ENCODE measurements at places on chromosomes 2 and 18.

- no peak for DNase-seq
Observed at GRCh38 chr2:121994238-121995206, 239.1 kb downstream of the TSN start.

GRCh38 chr2:236211296-236211695 is 43.1 kb upstream of the GBX2 start:
- DNase-seq: no peak

DNA sequence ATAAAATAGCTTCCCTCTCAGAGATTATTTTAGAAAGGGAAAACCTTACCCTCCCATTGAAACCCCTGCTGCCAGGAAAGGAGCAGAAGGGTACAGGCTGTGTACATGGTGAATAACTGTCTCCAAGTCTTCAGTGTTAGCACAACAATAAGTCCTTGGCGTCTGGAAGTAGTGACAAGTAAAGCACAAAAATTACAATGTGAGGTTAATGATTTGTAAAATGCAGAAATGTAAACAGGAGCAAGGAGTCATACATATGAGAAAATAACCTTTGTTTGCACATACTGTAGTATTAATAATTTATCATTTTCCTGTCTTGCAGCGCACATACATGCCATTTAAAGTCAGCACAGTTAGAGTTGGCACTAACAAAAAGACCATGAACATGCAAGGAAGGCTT is 40.5 kb downstream of the ABHD3 start:
- DNase-seq: no peak

- DNase-seq: no peak
Observed at GRCh38 chr18:53135654-53136053, 795.7 kb downstream of the DCC start.

- no peak for DNase-seq
Observed at GRCh38 chr18:79789091-79789891, 8.4 kb upstream of the KCNG2 start.

DNA sequence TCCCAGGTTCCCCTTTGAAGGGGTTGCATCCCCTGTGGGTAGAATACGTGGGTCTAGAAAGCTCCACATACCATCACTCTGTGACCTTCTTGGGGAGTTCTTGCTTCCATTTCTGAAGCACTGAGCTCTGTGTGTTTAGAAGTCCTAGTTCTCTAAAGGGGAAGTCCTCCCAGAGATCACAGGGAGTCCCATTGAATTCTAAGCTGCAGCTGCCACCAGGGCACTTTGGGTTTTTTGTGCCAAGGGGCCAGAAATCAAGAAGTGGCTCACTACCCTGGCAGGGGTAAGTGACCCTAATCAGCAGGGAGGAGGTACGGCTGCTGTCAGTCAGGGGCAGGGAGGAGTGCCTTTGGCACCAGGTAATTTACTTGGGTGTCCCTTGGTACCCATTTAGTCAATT is 70.9 kb downstream of the EHD3 start:
- DNase-seq: no peak

DNA sequence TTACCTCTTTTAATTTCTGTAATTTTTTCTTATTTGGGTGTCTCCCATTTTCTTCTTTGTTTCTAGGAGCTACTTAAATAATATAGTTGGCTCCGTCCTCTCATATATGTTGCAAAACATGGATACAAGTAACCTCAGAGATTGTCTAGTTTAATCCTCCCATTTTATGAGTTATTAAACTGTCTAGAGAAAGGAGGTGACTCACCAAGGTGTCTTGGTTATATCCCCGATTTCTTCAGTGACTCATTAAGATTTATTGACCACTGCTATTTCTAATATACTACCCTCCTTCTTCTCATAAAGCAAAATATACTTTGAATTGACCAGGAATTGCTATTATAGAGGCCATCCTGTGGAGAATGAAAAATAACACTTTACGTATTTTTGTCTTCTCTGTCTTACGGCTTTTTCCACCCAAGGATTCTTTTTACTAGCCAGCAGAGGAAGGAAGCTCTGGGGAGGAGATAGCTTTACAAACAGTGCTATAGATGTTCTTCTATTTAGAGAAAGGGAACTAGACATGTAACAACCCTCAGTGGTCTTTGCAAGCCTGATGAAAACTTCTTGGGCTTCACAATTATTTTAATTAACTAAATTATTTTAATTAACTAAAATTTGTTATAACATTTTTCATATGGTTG is 300.4 kb upstream of the TNP1 start:
- no peak for DNase-seq

- no peak for DNase-seq
Observed at GRCh38 chr2:82993609-82994008, 1465.5 kb downstream of the SUCLG1 start.

DNA sequence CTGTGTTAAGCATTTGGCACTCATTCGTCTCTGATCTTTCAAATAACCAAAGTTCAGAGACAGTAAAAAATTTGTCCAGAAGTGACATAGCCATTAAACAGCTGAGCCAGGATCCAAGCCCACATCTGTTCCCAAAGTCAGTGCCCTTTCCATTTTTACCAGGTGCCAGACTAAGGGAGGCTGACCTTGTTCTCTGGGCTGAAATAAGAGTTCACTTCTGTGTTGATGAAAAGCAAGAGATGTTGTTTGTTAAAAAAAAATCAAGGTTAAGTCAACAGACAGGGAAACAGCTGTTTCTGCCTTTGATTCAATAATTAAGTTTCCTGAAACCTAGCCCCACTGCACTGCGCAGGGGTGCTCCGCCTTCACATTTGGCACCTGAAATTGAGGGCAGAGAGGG is 117.1 kb downstream of the PRKRA start:
- DNase-seq: no peak
